ENCODE measurements at places on chromosomes 7 and 10.

DNA sequence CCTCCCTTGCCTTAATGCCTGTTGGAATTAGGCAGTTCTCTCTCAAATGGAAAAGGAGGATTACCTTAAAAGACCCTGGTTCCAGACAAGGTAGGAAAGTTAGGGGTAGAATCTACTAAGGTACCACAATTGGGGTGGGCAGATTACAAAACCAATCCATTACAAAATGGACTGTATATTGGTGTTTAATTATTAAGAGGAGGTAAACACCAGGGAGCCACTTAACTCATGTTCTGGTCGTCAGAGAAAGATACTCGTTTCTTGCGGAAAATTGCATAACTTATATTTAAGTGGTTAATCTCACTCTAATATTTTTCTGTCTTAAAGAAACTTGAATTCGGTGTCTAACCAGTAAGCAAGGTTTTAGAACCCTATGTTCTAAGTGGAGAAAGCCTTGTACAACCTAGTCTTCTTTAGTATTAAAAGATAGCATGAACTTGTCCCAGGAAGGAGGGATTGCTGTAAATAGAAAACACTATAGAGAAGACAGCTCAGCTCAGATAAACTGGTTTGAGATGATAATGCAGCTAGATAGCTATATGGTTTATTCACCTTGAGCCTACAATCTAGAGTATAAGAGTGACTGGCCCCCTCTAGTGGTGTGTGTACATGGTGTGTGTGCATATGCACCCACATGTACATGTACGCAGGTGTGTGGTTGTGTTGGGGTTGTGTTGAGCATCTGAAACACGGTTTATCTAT lies 58.0 kb upstream of the STRIP2 start:
- DNase-seq = no peak

GRCh38 chr10:123154711-123155505 lies 706 bp downstream of the BUB3 start:
- peak; percentile 67 for DNase-seq

GRCh38 chr10:103470761-103471653 lies 8.0 kb downstream of the CALHM3 start:
- DNase-seq = no peak

GRCh38 chr10:85598646-85599045 lies 767.9 kb downstream of the GRID1 start:
- DNase-seq = no peak

GRCh38 chr7:131501422-131501821 lies 55.0 kb downstream of the PODXL start:
- DNase-seq = no peak

DNA sequence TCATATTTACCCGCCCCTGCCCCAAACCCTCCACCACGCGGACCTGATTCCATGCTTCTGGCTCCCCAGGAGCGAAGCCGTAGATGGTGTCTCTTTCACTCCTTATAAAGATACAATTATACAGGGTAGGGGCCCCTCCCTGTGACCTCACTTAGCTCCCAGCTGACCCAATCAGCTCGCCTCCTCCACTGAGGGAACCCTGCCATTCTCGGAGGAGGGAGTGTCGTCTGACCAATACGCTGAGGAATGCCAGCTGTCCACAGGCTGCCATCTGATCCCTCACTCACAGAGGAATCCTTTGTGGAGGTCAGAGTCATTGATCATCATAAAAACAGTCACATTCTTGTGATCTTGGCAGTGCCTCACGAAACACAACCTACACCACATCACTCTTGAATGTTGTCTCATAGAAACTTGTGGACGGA lies 67.5 kb upstream of the INSIG1 start:
- DNase-seq = no peak

- no peak for DNase-seq
Measured at GRCh38 chr7:139541600-139542307, 18.3 kb downstream of the CLEC2L start.

DNA sequence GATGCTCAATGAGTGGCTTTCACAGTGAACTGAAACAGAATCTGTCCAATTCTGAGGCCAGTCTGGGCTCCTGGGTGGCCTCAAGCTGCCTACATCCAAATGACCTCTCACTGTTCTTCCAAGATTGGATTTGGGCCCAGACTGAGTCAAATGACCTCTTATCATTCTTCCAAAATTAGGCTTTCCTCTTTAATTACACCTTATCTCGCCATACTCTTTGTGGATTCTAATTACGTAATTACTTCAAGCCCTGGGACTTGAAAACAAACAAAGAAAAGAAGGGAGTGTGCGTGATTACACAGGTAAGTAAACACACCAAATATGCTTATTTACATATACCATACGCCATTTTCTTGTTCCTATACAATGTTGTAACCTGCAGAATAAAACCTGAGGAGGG lies 18.8 kb downstream of the SORBS1 start:
- DNase-seq = no peak

- no peak for DNase-seq
Measured at GRCh38 chr7:25854059-25854458, 297.9 kb upstream of the NFE2L3 start.

- no peak for DNase-seq
Measured at GRCh38 chr7:90313907-90314306, 7.2 kb downstream of the FAM237B start.
